PC-3 (cell line): ENCODE measurements at places on chromosomes 3 and 15.

DNA sequence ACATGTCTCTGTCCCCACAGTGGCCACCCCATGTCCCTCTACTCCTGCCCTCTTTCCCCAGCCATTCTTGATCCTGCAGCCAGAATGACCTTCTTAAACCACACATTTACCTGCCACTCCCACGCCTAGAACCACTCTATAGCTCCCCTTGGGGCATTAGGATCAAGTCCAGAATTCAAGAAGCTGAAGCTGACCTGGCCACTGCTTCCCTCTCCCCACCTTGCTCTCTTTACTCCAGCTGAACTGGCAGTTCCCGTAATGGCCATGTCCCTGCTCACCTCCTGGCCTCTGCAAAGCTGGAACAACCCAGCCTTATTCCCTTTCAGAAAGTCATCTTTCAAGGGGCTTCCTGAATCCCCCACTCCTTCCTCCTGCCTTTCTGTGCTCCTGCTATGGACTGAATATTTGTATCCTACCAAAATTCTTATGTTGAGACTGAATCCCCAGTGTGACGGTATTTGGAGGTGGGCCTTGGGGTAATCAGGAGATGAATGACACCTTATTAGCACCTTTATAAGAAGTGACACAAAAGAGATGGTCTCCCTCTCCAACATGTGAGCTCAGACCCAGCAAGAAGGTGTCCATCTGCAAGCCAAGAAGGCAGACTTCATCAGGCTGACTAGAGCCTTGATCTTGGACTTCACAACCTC is 3.8 kb downstream of the CSRNP1 start:
- peak; percentile 39 for DNase-seq

DNA sequence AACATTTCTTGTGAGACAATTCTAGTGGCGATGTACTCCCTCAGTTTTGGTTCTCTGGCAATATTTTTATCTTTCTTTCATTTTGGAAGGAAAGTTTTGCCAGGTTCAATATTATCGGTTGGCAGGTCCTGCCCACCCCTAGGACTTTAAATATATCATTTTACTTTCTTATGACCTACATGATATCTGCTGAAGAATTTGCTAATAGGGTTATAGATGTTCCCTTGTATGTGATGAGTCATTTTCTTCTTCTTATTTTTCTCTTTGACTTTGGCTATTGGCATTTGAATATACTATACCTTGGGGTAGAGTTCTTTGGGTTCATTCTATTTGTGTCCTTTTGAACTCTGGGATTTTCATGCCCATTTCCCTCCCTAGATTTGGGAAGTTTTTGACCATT is 89.7 kb downstream of the GMNC start:
- DNase-seq: no peak

- no peak for DNase-seq
These were observed 76.3 kb upstream of the ATP2B2 start for GRCh38 chr3:10581716-10582115.

DNA sequence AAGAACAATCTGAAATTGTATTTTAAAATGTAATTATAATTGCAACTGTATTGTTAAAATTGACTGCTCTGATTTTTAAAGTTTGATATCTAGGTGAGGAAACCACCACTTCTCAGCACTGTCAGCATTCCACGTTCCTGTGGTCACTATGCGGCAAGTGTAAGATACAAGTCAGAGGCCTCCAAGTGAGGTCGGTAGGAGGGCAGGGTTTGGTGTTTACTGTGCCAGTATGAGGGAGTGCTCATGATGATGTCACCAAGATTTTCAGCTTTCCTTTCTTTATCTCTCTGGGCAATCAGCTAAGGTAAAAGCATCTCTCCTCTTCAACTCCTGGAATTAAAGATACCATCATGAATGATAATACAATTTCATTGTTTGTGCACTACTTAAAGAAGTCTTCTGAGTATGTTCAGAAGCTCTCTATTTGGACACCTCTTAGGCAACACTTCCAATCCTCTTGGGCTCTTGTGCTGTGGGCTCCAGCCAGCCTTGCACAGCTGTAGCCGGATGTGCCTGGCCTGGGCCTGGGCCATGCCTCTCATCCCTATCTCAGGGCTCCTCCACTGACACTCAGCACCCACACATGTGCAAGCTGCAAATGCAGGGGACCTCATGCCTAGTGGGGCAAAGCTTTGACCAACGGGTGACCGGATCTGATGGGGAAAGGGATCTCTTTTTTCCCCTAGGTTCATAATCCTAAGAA is 42.9 kb downstream of the CCR3 start:
- DNase-seq: peak; percentile 75

- no peak for DNase-seq
These were observed 21.1 kb upstream of the ST6GAL1 start for GRCh38 chr3:186909078-186909853.

GRCh38 chr3:46131884-46132450 is 76.1 kb downstream of the CCR1 start:
- DNase-seq: no peak

DNA sequence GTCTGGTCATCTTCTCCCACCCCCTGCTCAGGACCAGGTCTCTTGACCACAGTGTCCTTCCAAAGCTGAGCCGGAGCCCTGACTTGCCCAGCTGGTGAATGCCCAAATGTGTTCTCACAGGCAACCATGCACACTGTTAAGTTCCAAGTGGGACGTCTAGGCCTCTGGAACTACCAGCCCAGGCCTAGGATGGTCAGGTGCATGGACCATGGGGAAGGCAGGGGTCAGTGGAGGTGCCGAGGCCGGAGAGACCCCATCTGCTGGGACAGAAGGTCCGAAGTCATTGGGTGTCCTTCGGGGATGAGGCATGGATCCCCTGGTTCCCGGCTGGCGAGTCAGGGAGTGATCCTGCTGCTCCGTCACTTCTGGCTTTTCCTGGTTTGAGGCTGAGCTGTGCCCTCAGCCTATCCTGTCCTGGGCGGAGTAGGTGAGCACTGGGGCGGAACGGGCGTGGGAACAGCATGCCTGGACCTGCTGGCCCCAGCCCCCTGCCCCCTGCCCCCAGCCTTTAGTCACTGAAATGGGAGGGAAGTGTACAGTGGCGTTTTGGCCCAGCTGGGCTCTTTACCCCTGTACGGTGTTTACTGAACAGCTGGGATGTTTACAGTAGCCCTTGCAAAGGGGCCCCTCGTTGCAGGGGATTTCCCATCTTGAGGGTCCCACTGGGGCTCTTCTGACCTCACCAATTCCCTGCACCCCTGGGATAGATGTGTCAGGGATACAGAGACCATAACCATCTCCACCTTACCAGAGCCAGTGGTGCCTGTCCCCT is 12.1 kb downstream of the SEMA3F start:
- DNase-seq: peak; percentile 71

GRCh38 chr3:129688271-129688895 is 81.9 kb upstream of the PLXND1 start:
- DNase-seq: no peak

DNA sequence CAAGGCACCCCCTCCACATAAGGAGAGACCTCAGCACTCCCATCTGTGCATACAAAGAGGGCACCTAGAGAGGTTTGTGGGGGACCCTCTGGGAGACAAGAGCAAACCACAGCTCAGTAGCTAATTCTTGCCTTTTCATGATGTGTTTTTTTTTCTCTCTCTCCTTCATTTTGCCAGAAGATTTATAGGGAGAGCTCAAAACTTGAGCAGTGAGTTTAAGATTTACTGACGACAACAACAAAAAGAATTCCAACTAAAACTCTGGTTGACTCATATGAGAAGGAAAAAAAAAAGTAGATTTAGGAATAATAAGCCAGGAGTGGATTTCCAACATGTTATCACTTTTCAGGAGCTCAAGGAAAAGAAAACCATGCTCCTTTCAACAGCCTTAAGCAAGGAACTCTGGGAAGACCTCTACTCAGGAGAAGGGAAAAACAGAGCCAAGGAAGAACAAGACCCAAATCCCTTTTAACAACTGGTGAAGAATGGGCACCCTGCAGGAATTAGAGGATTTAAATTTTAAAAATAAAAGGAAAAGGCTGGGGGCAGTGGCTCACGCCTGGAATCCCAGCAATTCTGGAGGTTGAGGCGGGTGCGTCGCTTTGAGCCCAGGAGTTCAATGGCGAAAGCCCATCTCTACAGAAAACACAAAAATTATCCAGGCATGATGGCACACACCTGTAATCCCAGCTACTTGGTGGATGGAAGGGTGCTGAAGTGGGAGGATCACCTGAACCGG is 58.2 kb upstream of the RAD18 start:
- DNase-seq: no peak

DNA sequence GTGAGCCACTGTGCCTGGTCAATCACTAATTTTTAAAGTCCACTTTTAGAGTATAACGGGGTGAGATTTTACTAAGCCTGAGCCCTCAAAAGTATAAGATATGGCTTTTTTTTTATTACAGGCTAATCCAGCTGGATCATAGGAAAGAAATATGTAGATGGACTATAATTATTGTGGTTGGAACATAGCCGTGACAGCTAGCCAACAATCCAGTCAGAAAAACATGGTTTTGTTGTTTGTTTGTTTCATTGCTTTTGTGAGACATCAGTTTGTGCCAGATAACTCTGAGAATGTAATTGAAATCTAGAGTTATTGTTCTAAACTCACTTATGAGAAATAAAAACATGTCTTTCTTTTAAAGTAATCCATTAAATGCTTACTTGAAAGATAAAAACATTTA is 37.3 kb upstream of the ATOSA start:
- DNase-seq: no peak

GRCh38 chr15:99911816-99912215 is 178.6 kb upstream of the LYSMD4 start:
- DNase-seq: no peak

GRCh38 chr15:67587331-67587730 is 44.8 kb downstream of the MAP2K5 start:
- no peak for DNase-seq

- no peak for DNase-seq
These were observed 16.5 kb upstream of the RGMA start for GRCh38 chr15:93105485-93105884.

DNA sequence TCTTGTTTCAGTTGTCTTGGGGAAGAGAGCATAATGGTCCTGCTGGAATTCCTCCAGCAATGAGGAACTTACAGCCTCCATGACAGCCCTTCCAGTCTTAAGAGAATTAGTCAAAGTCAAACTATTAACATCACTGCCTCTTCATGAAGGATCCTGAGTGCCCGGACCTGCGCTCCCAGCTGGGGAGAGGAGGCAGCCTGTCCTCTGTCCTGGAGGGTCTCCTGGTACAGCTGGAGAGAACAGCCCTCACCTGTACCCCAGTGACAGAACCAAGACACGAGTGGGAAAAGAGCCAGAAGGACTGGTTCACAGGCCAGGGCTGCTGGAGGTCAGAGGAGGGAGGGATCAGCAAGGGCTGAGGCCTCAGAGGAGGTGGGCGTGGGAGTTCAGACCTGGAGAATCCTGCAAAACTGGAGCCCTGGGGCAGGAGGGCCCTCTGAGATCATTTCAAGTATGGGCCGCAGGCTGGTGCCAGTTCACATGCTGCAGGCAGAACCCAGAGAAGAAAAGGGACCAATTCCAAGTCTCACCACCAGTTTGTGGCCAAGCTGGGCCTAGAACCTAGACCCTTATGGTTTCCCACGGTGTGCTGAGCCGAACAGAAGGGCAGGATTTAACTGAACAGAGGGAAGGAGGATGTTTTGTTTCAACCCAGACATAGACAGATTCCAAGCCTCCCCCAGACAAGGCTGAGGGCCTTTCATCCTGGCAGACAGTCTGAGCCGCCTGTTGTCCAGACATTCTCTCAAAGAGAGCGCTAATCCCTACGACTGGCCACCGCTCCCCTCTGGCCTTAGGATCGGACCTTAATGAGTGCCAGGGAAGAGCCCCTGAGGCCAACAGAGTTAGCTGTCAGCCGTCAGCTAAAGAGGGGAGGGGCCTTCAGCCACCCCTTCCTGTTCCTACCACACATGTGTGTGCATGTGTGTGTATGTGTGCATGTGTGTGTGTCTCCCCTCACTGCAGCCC is 18.2 kb downstream of the LOXL1 start:
- no peak for DNase-seq
